ENCODE measurements at places on chromosomes 13 and 19. TPM values are rescaled to one million over a fixed set of nuclear protein-coding genes. Genes with fewer than 3 reads are reported as not detected.

Gene BEST2
- total RNA-seq = not detected

Gene ZNF837
- 4.3 TPM for total RNA-seq

Gene IZUMO2
- not detected for total RNA-seq

Gene PRR19
- total RNA-seq = 0.68 TPM

Gene ERICH4
- total RNA-seq = not detected

Gene IL17D
- not detected for total RNA-seq

Gene GNA15
- total RNA-seq = 0.73 TPM

Gene TMEM255B
- 1.0 TPM for total RNA-seq

Gene KLK15
- not detected for total RNA-seq

Gene ACP7
- total RNA-seq = not detected

Gene ZNF835
- total RNA-seq = 1.4 TPM

GRCh38 chr13:54162069-54162468 lies 1133.5 kb downstream of the OLFM4 start:
- H3K4me3 ChIP-seq = no peak overlapping the region
- no peaks in the 10 kb centered on the region for H3K27me3 ChIP-seq
- H3K4me1 ChIP-seq = no peaks in the 10 kb centered on the region
- DNase-seq = no peak

GRCh38 chr19:53518716-53519115 lies 19.2 kb upstream of the ZNF331 start:
- H3K27ac ChIP-seq = no peak overlapping the region
- peaks cover 9% of the 10 kb centered on the region for H3K4me1 ChIP-seq
- no peaks in the 10 kb centered on the region for H3K36me3 ChIP-seq
- no peaks in the 10 kb centered on the region for H3K27me3 ChIP-seq
- H3K4me3 ChIP-seq = no peak overlapping the region
- no peak for DNase-seq

DNA sequence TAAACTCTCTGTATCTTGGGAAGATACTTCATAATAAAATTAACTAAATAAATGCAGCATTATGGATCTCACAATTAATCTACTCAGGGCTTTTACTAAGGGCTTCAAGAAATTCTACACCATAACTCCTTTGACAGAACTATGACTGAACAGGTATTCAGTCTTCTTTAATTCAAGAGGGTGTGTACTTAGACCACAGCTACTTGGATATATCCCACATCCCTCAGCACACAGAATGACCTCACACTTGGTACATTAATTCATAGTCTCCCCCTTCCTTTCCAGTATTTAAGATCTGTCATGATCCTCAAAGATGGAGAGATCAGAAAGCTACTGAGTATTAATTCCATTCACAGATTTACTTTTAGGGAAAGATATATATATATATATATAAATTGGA lies 11.6 kb downstream of the DIAPH3 start:
- H3K27ac ChIP-seq = no peak overlapping the region
- no peaks in the 10 kb centered on the region for H3K36me3 ChIP-seq

- H3K36me3 ChIP-seq = no peaks in the 10 kb centered on the region
- no peak overlapping the region for H3K4me3 ChIP-seq
- H3K27ac ChIP-seq = no peak overlapping the region
- no peaks in the 10 kb centered on the region for H3K27me3 ChIP-seq
- no peaks in the 10 kb centered on the region for H3K4me1 ChIP-seq
- DNase-seq = no peak
Observed at GRCh38 chr13:53822136-53822535, 793.5 kb downstream of the OLFM4 start.

DNA sequence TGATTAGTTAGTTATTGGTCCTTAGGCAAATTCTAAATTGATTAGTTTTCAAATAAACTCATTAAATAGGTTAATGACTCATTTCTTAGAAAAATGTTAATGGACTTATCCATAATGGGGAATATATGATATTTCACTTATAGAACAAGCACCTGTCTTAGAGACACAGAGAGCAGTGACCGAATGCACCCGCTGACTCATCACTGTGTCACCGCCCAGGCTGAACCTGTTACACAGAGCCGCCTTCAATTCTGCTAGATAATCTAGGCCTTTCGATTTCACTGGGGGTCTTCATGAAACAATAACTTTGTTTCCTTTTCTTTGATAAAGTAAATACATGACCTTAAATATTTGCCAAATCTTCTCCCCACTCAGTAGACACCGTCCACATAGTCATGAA lies 13.1 kb downstream of the IRS2 start:
- H3K27me3 ChIP-seq = no peaks in the 10 kb centered on the region
- peaks cover 3% of the 10 kb centered on the region for H3K36me3 ChIP-seq
- peaks cover 10% of the 10 kb centered on the region for H3K4me1 ChIP-seq
- H3K27ac ChIP-seq = no peak overlapping the region
- no peak overlapping the region for H3K4me3 ChIP-seq
- no peak for DNase-seq

- H3K27ac ChIP-seq = no peak overlapping the region
- H3K4me3 ChIP-seq = no peak overlapping the region
- no peak for DNase-seq
- no peaks in the 10 kb centered on the region for H3K27me3 ChIP-seq
Observed at GRCh38 chr19:317710-318508, 26.7 kb downstream of the MIER2 start.

DNA sequence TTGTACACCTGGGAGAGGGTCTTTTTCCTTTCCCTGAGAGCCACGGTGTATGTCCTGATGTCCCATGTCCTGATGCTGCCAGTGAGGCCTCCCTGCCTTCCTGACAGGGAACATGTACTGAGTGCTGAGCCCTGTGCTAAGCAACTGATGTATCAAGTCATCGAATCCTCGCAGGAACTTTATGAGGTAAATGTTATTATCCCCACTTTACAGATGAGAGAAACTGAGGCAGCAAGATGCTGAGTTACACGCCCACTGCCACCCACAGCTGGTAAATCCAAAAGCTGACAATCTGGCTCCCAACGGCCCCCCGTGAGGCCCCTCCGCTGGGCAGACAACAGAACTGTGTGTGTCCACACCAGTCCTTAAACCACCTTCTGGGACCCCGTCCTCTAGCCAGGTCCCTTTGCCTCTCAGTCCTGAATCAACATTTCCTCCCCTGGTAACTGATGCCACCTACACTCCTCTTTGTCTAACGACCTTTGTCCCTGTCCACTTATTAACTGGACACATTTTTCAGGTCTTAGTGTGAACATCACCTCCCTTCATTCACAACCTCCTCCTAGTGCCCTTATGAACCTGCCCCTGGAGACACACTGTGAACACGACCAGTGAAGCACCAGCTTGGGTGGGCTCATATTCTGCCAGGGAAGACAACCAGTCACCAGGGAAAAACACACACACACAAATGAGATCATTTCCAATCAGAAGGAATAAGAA lies 5.4 kb upstream of the VSIG10L start:
- H3K27ac ChIP-seq = no peak overlapping the region
- H3K36me3 ChIP-seq = peaks cover 6% of the 10 kb centered on the region

- H3K4me3 ChIP-seq = no peak overlapping the region
- H3K27me3 ChIP-seq = peaks cover 4% of the 10 kb centered on the region
- H3K4me1 ChIP-seq = no peaks in the 10 kb centered on the region
- H3K36me3 ChIP-seq = no peaks in the 10 kb centered on the region
- no peak overlapping the region for H3K27ac ChIP-seq
Observed at GRCh38 chr13:24659239-24659638, 21.0 kb upstream of the ATP12A start.

- no peak for DNase-seq
- no peaks in the 10 kb centered on the region for H3K4me1 ChIP-seq
- H3K4me3 ChIP-seq = no peak overlapping the region
Observed at GRCh38 chr13:44887515-44887914, 101.8 kb downstream of the NUFIP1 start.

- no peaks in the 10 kb centered on the region for H3K36me3 ChIP-seq
- H3K27me3 ChIP-seq = no peaks in the 10 kb centered on the region
- H3K4me3 ChIP-seq = no peak overlapping the region
- no peak overlapping the region for H3K27ac ChIP-seq
- peaks cover 22% of the 10 kb centered on the region for H3K4me1 ChIP-seq
- no peak for DNase-seq
Observed at GRCh38 chr19:3608750-3609322, 2.2 kb upstream of the TBXA2R start.

- H3K27me3 ChIP-seq = no peaks in the 10 kb centered on the region
- DNase-seq = no peak
- H3K36me3 ChIP-seq = no peaks in the 10 kb centered on the region
- H3K27ac ChIP-seq = no peak overlapping the region
- no peak overlapping the region for H3K4me3 ChIP-seq
Observed at GRCh38 chr13:81138353-81138980, 797.5 kb upstream of the SPRY2 start.

GRCh38 chr13:62292714-62293480 lies 877.2 kb upstream of the PCDH20 start:
- no peaks in the 10 kb centered on the region for H3K27me3 ChIP-seq
- H3K36me3 ChIP-seq = no peaks in the 10 kb centered on the region
- no peak overlapping the region for H3K4me3 ChIP-seq
- H3K27ac ChIP-seq = no peak overlapping the region
- no peak for DNase-seq

DNA sequence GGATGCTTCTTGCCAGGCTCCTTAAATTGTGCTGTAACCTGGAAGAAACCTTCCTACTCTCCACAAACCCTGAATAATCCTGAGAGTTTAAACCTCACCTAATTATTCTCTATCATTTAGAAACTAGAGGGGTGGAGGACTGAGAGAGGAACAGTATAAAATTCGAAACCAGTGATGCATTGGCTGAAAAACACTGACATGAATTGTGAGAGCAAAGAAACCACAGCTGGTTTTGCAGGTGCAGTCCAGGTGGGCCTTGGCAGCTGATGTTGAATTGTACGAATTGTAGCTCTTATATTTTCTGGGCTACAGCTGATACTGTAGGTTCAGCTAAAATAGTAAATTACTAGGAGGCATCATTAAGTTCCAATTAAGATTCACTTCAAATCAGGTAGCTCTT lies 227.0 kb upstream of the SLITRK5 start:
- no peaks in the 10 kb centered on the region for H3K4me1 ChIP-seq
- H3K27me3 ChIP-seq = no peaks in the 10 kb centered on the region
- no peak overlapping the region for H3K27ac ChIP-seq
- no peak for DNase-seq
- no peak overlapping the region for H3K4me3 ChIP-seq
- no peaks in the 10 kb centered on the region for H3K36me3 ChIP-seq

DNA sequence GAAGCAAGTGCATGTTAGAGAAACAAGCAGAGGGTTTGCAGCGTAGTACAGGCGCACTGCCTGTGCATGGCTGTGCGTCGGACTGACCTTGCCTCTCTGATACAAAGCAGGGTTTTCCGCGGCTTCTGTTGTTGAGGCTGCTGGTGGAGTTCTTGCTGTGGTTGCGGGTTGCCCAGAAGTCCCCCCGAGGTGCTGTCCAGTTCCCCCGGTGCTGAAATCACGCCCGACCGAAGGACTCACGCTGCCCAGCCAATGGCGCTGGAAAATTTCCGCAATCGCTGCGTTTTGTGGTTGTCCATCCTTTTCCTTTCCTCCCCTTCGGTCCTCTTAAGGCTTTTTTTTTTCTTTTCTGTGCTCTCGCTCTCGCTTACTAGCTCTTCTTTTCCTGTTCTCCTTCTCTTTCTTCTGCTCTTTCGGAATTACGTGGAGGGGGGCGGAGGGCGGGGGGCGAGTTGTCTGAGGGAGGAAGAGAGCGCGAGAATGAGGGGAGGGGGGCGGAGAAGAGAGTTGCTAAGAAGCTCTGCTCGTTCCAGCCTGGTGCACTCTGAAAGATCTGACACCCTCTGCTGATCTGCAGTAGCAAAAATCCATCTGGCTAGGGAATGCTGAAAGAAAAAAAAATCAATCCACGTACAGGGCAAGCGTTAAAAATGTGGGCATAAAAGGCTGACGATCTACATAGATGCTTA lies at the start of gene SLITRK1:
Gene SLITRK1, minus strand, starts transcription at position 558 of the 689 bp plus-strand sequence. CDS start 967 bp downstream, outside the sequence.
- H3K27ac ChIP-seq = no peak within 1 kb of the TSS
- no peak for DNase-seq
- no peaks in the 10 kb centered on the region for H3K4me1 ChIP-seq
- H3K36me3 ChIP-seq = no peaks in the 10 kb centered on the region
- H3K4me3 ChIP-seq = no peak within 1 kb of the TSS
- H3K27me3 ChIP-seq = peaks cover 3% of the 10 kb centered on the region

DNA sequence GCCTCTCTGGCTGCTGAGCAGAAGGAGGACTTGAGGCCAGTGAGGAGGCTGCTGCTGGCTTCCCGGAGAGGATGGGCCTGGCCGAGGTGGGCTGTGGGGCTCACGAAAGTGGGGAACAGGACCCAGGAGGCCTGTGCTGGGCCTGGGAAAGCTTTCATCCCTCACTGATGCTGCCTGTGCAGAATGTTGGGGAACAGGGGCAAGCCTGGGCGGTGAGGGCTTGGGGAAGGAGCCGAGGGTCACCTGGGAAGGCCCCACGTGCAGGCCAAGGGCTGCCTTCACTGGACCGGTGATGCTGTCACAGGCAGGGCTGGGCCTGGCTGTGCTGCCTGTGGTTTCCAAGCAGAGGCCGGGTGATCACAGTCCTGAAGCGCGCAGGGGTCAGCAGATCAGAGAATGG lies 9.4 kb downstream of the AP1M1 start:
- H3K4me1 ChIP-seq = peaks cover 7% of the 10 kb centered on the region
- H3K36me3 ChIP-seq = peaks cover 88% of the 10 kb centered on the region
- H3K4me3 ChIP-seq = no peak overlapping the region
- DNase-seq = no peak

DNA sequence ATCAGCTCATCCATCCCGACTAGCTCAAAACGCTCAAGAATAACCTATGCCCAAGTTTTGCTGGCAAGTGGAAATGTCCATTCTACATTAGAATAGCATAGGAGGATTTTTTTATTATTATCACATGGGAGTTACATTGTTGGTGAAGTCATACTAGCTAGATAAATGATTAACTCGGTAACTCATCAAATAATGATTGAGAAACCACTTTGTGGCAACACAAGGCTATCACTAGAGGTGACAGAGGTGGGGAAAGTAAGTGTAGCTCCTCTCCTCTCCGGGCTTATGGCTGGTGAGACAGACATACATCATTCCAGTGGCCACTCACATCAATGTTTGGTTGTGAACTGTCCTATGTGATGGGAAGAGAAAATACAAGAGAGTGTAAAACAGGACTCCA lies 161.6 kb downstream of the ZIC5 start:
- H3K27me3 ChIP-seq = no peaks in the 10 kb centered on the region
- no peaks in the 10 kb centered on the region for H3K36me3 ChIP-seq
- no peaks in the 10 kb centered on the region for H3K4me1 ChIP-seq

- H3K4me1 ChIP-seq = no peaks in the 10 kb centered on the region
- H3K4me3 ChIP-seq = no peak overlapping the region
- H3K27me3 ChIP-seq = no peaks in the 10 kb centered on the region
- no peaks in the 10 kb centered on the region for H3K36me3 ChIP-seq
Observed at GRCh38 chr19:51479531-51480331, 1.4 kb downstream of the CEACAM18 start.

- H3K36me3 ChIP-seq = no peaks in the 10 kb centered on the region
- H3K27ac ChIP-seq = no peak overlapping the region
- H3K4me3 ChIP-seq = no peak overlapping the region
- no peaks in the 10 kb centered on the region for H3K27me3 ChIP-seq
Observed at GRCh38 chr19:16014923-16015804, 61.1 kb upstream of the TPM4 start.

GRCh38 chr13:22064854-22065620 lies 394.2 kb downstream of the FGF9 start:
- no peak for DNase-seq
- peaks cover 52% of the 10 kb centered on the region for H3K4me1 ChIP-seq
- peak overlapping the region; percentile 7 for H3K4me3 ChIP-seq
